Dermis blood vessel endothelial cell (primary cell): ENCODE measurements at places on chromosomes 11 and 22.

DNA sequence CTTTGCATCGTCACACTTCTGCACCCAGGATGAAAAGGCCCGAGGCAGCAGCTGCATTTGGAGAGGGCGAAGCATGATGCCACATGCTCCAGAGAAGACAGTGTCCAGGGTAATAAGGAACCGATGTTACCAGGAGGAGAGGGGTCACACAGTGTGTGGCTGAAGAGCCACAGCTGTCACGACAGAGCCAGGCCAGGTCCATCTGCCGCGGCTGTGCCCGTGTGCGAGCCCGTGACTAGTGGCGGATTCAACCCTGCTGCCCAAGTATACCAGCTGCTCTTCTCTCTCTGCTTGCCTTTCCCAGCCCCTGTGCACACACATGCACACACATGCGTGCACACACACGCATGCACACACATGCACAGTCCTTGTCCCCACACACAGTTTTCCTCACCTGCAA, 1432.5 kb downstream of the BRD1 start:
- no peak for DNase-seq

DNA sequence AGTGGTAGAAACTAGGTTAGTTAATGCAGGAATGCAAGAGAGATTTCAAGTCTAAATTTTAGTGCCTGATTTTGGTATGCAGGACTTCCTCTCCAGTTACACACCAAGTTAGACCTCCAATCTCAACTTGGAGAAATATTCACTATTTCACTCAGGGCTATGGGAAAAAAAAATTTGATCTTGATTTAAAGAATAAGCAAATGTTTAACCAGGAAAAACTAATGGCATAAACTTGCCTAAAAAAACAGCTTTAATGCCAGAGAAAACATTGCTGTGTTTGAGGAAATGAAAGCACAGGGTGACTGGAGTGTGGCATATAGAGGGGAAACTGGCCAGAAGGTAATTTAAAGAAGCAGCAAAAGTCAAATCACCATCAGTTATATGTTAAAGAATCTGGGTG, 575.4 kb upstream of the LRRC4C start:
- DNase-seq, result no peak

DNA sequence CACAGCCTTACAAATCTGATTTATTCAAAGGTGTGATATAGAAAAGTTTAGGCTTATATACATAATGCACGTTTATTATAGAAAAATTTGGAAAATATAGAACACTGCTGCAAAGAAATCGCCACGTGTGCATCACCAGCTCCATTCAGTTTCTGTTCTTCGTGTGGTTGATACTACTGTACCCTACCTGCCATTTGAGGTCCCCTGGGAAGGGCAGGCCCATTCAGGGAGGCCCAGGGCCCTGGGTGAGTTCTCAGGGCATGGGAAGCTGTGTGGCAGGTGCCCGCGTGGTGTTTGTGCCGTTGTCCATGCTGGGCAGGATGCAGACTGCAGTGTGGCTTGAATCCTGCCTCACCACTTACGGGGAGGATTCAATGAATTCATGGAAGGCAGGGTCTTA, 60.8 kb downstream of the TBC1D22A start:
- no peak for DNase-seq

DNA sequence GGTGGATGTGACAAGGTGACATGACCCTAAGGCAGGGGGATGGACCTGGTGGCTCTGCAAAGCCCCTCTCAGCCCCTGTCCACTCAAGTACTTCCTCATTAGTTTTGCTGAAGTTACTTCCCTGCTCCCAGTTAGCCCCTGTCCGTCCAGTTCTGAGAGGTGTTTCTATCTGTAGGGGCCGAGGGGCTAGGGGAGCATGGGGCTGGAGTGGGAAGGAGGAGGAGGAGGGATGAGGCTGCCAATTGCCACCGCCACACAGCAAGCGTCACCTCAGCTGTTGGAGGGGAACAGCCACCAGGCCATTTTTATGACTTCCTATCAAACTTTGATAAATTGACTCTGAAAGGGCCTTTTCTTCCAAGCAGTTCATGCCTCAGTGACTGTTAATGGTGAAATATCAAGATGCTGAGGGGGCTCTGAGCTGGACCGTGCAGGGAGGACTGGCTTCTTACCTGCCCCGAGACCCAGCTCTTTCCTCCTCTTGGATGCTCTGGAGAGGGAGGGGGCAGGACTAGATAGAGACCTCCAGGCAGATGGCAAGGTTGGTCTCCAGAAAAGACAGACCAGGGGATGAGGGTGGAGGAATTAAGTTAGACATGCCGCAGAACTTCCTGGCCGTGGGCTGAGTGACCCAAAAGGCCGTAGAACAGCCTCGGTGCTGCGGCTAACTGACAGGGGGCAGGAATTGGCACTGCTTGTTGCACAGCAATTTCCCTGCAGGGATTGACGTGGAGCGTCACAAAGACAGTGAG, 137.0 kb downstream of the ST3GAL4 start:
- DNase-seq, result no peak

DNA sequence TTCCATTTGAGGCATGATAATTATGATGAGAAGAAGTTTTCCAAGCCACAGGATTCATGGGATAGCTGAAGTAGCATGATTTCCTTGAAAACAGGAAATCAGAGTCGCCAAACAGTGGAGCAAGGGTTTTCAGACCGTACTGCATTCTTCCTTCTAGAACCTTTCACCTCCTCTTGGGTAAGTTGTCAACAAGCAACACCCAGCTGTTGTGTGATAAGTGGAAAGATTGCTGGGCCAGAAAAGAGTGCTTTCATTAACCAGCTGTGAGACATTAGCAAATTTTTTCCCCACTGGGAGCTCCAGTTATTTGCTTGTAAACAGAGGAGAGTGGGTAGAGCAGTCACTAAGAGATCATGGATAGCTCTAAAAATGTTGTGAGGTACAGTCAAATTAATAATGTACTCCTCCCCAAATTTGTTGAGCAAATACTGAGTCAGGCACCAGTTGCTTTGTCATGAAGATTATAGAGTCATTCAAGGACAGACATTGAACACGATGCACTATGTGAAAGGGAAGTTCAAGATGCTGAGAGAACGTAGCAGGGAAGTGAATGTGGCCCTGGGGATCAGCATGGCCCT, 11.7 kb upstream of the MPEG1 start:
- DNase-seq, result peak; percentile 31

DNA sequence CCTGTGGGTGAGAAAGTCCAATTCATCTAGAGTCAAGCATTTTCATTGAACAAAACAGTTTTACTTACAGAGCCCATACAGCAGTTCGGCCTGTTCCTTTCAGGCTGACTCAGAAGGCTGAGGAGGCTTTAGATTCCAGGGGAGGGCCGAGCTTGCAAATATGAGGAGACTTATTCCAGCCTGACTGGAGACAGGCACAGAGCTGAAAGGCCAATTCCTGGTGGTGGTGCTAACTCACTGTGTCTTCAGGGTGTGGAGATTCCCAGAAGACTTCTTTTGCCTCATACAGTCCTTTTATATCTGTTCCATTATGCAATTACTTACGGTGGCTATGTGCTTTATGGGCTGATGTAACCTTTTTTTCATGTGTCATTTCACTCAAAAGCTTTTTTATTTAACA, at the start of gene OR51E2:
Gene OR51E2, minus strand, starts transcription at position 269 of the 400 bp plus-strand sequence. CDS start 15,142 bp downstream, outside the sequence.
- DNase-seq, result no peak

- DNase-seq, result no peak
Measured at GRCh38 chr11:110098645-110099044, 5.5 kb downstream of the ZC3H12C start.

- no peak for DNase-seq
Measured at GRCh38 chr22:49084206-49084605, 743.5 kb downstream of the BRD1 start.

- DNase-seq, result peak; percentile 7
Measured at GRCh38 chr11:9060700-9061111, 30.7 kb downstream of the SCUBE2 start.

DNA sequence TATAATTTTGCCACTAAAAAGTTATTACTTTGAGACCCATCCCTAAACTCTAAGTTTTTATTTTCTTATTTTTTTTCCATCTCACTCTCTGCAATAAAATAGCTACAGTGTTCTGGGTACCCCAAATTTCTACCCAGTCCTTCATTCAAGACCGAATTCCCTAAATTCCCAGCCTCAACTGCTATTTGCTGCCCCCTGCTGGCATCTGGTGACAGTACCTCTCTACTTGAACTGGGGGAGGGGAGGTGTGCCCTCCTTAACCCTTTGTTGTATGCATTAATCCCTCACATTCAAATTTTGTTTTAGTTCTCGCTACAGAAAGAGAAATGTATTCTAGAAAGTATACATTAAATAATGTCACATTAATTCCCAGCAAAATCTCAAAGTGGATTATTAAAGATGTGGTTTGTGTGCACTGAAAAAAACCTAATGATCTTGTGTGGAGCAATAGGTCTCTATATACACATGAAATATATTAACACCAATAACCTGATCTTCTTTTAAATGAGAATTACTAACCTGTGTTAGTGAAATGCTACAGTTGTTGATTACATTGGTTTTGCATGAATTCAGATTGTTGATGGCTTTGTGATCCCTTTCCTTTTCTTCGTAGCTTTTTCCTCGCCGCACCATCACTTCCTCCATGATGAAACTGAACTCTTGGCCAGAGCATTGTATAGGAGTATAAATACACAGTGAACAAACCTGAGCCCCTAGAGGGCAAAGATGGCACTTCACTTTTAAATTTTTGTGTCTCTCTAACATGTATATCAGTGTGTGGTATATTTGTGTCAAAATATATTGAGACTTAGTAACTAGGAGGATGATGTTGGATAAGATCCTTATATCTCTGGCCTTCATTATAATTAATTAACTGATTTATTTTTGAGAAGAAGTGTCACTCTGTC, 590.0 kb downstream of the METTL15 start:
- DNase-seq, result peak; percentile 78

DNA sequence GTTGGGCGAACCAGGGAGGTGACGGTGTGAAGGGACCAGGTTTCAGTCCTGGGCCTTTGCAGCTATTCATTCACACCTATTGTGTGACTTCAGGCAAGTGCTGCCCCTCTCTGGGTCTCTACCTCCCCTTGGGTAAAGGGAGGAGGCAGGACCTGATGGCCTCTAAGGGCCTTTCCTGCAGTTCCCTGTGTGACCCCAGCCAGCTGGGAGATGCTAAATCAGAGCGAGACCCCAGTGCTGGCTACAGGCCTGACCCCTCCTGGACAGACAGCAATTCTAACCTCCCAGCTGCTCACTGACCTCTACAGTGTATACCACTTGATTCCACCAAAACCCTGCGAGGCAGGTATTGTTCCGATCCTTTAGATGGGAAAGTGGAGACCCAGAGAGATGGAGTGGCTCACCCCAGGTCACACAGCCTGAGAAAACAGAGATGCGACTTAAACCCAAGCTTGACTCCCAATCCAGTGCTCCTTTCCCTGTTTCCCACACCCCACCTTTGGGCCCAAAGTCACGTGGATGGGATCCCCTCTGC, 6.2 kb downstream of the MAFF start:
- no peak for DNase-seq

GRCh38 chr11:67416416-67417335, 1.2 kb downstream of the CARNS1 start:
- peak; percentile 36 for DNase-seq

- DNase-seq, result no peak
Measured at GRCh38 chr11:78350091-78350645, 67.5 kb downstream of the GAB2 start.

GRCh38 chr11:113730887-113731726, 25.0 kb upstream of the TMPRSS5 start:
- peak; percentile 51 for DNase-seq

DNA sequence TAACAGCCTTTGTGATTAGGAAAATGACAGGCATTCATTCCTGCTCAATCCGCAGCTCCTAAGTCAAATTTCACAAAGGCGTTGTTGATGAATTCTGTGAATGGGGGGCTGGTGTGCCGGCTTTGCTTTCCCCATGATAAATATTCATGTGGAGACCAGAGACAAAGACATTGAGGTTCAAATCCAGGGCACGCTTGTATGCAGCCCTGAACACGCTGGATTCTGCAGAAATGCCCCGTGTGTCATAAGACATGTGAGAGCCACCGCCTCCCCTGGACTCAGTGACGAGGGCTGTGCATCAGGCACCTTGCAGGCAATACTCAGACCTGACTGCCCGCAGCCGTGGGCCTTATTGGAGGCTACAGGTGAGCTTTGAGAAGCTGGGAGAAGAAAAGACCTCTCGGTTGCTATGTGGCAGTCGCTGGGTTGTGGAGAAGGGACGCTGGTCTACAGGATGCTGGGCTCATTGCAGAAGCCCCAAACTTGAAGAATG, 906.2 kb downstream of the BRD1 start:
- DNase-seq, result no peak

DNA sequence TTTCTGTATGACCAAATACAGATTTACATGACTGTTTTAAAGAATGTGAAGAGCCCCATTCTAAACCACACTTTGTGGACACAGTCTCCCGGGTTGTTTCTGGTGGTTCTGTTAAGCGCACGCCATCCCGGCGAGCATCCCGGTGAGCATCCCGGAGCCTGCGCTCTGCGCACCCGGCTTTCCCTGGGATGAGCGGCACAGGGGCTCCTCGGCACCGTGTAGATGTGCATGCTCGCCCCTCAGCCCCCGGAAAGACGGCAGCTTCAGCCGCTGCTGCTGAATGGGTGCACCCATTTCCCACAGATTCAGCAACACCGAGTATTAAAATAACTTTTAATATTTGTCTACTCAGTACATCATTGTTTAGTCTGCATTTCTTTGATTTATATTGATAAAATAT, 36.0 kb downstream of the GLB1L2 start:
- DNase-seq, result no peak

GRCh38 chr22:22109693-22110466, 127.3 kb upstream of the TOP3B start:
- DNase-seq, result no peak

DNA sequence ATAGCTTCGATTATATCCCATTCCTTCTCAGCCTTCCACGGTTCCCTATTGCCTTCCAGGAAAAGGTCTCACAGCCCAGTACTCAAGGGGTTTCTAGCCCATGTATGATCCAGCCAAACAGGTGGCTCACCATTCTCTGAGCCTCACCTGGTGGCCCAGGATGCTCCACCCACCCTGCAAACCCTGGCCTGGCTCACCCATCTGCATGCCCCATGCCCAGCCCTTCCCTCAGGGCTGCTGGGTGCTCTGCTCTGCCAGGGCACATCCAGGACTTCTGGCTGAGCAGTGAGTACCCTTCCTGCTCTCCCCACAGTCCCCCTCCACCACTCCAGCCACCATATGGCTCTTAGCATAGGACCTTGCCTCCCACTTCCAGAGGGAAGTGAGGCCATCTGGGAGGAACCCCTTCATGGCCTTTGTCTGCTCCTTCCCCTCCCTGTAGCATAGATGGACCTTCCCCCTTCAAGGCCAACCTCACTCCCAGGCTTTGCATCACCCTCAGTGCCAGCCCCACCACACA, 5.8 kb upstream of the RCOR2 start:
- no peak for DNase-seq
